ENCODE measurements at places on chromosomes 6 and 20.

DNA sequence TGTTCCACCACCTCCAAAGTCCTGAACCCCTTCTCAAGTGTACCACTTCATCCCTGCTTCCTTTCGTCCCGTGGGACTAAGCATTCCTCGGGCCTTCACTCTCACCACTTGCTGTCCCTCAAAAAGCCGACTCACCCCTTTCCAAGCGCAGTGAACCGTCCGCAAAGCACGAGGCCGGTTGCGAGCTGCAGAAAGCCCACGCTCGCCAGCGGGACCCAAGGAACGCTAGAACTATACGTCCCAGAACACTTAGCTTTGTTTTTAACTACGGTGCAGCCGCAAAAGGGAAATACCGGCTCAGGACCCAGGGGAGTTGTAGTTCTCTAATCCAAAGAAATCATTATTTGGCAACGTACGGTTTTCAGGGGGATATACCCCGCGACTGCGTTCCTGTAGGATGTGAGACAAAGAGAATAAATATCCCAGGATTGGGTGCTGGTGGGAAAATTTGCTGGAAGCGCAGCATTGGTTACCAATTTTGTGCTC is 416 bp upstream of the POLR1H start:
- no peak for DNase-seq

DNA sequence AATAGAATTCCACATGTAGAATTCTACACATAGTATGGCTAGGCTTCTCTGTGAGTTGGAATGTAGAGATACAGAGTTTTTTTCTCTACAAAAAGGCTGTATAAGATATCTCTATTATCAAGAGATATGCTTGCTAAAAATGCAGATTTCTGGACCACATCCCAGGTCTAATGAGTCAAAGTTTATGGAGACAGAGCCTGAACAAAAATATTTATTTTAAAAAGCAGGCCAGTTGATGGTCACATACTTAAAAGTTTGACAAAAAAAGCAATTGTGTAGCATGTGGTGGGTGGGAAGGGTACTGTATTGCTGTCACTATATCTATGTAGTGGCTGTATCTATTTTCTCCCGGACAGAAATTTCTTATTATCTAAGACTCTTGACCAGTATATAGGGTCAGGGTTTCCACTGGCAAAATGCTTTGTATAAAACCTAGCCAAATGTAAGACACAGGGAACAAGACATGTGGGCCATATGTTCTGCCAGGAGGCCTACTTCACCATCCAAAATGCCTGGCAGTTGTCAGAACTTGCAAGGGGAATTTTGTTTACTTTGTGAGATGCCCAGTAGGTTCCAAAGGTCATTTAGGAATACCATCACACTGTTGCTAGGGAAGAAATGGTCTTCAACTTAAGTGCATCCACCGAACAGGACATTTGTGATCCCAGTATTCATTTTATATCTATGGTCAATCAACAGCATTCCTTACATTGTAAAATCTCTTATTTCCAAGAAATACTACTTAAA is 60.6 kb downstream of the SHPRH start:
- DNase-seq: no peak

GRCh38 chr6:142401838-142402237 is 100.0 kb downstream of the ADGRG6 start:
- no peak for DNase-seq

DNA sequence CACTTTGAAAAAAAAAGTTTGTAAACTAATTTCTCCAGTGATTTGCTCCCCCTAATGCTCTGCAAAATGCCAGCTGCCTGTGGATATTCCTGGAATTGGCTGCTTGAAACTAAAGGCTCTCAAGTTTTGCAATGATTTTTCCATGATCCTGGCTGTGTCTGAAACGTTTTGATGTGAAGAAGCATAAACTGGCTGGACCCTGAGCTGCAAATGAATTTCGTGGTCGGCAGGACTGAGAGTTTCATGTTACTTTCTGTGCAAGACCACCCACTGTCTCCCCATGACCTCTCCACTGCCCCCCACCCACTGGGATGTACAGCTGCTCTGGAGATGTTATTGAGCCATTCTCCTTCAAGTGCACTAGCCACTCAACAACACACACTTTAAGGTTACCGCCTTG is 171.3 kb upstream of the SSTR4 start:
- DNase-seq: no peak

- DNase-seq: no peak
Measured at GRCh38 chr6:54291146-54291545, 17.1 kb upstream of the TINAG start.
